ENCODE measurements at places on chromosomes 16 and 17.

DNA sequence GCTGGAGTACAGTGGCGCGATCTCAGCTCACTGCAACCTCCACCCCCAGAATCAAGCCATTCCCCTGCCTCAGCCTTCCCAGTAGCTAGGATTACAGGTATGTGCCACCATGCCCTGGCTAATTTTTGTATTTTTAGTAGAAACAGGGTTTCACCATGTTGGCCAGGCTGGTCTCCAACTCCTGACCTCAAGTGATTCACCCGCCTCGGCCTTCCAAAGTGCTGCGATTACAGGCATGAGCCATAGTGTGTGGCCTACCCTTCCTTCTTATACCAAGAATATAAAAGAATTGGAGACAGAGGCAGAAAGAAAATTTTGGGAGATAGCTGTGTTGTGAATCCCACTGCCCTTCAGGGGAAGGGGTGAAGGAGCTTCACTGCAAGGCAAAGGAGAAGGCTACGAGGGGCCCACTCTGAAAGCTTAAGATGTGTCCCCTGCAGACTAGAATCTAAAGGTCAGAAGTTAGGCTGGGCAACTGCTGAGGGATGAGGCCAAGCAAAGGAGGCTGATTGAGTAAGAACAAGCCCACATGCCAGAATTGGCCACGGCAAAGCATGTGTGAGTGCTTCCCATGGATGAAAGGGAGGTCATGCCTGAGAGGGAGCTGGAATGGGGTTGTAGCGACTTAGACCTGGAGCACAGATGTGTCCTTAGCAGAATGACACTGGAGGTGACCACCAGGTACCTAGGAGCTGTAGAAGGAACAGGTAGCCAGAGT is 8.4 kb upstream of the CRYBA1 start:
- no peak for DNase-seq

GRCh38 chr16:253833-254232 is 19.2 kb downstream of the FAM234A start:
- DNase-seq = no peak

GRCh38 chr16:3938843-3939624 is 58.5 kb upstream of the CREBBP start:
- peak; percentile 77 for DNase-seq

DNA sequence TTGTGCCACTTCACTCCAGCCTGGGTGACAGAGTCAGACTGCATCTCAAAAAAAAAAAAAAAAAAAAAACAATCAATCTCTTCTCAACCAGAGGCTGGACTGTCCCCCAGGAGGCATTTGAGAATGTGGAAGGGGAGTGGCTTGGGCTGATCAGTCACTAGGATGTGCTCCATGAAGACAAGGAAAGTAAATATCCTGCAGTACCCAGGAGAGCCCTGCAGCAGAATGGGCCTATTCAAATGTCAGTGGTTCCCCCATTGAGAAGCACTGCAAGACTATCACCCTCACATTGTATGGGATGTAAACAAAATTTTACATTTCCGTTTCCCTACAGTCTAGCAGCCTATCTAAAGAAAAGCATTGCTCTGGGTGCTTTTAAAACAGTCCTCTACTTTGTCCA is 70.3 kb downstream of the DNAH9 start:
- no peak for DNase-seq

- no peak for DNase-seq
Measured at GRCh38 chr16:54334208-54334607, 47.6 kb upstream of the IRX3 start.

- no peak for DNase-seq
Measured at GRCh38 chr17:28961391-28961790, 10.1 kb upstream of the PHF12 start.

- DNase-seq = no peak
Measured at GRCh38 chr17:76274112-76274956, 9.2 kb downstream of the UBALD2 start.

GRCh38 chr16:68309799-68310198 is 947 bp downstream of the SLC7A6OS start:
- DNase-seq = no peak

GRCh38 chr17:82577300-82577699 is 57.8 kb downstream of the FOXK2 start:
- no peak for DNase-seq

GRCh38 chr16:72910875-72911274 is 137.1 kb downstream of the ZFHX3 start:
- no peak for DNase-seq

DNA sequence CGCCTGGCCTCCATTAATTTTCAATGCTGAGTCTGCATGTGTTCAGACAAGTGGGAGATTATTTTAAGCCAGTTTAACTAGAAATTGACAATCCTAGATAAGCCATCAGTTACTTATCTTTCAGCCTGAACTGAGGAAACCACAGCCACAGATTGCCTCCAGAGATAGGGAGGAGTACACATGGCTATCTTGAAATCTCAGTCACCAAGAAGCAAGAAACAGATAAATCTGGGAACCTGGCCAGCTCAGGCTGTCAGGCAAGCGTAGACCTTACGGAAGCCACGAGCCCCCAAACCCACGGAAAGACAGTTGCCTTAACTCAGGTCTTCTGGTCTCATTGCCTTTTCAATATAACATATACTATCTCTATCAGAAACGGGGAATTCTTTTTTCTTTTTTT is 2.0 kb upstream of the GLG1 start:
- no peak for DNase-seq

DNA sequence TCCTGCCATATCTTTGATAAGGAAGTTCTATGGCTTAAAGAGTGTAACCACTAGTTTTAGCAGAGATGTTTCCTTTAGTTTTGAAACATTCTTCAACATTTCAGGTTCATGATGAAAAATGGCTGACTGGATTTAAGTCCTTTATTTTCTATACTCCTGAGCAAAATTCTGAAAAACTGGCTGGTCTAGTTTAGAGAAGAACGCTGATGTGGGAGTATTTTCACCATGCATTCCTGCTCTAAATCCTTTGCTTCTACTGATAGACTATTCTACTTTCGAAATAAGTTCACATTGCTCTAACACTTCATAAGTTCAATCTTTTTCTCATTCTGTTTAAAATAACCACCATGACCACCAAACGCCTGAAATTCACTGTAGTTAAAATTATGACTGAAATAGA is 281.9 kb downstream of the FTO start:
- DNase-seq = no peak

DNA sequence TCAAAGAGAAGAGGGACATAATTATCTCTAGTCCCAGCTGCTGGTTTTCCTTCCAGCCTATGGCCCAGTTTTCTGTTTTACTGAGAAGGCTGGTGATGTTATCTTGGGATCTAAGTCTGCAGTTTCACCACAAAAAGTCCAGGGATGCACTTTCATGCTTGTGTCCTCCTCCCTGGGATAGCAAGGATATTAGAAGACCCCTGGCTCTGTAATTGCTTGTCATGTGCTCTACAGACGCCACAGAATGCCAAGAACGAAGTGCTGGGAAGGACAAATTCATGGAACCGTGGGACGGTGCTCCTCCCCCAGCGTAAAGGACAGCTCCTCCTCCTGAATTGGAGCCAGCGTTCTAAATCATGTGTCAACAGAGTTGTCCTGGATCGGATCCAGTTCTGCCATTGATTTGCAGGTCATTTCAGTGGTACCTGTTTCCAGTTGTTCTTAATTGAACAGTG is 8.6 kb downstream of the MAPT start:
- DNase-seq = no peak

DNA sequence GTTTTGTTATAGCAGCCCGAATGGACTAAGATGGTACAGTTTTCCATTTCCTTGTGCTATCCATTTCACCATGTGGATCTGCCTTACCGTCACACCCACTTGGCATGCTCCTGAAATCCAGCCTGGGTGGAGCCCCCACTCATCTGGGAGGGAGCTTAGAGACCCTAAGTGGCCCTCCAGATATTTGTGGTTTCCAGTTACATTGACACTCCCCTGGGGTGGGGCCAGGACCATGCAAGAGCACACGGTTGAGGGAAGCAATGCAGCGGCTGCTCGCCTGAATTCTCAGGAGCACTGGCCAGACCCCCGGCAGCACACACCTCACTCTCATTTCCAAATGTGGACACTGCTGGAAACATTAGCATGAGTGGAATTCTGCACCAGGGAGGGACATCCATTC is 231.1 kb downstream of the UTP18 start:
- DNase-seq = no peak

GRCh38 chr17:34435182-34435928 is 72.3 kb upstream of the CCL1 start:
- no peak for DNase-seq

- DNase-seq = no peak
Measured at GRCh38 chr16:4016658-4017057, 99.6 kb downstream of the ADCY9 start.

DNA sequence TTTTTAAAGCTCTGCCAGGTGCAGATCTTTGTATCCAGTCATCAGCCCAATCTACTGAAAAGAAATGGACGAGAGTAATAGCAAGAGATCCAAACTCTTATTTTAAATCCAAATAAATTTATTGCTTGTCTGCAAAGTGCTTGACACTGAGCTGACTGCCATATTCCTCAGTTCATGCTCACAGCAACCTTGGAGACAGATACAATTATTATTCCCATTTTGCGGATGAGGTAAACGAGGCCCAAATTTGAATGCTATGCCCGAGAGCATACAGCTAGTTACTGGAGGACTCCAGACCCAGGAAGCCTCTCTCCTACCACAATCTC is 620 bp downstream of the NOB1 start:
- DNase-seq = no peak

DNA sequence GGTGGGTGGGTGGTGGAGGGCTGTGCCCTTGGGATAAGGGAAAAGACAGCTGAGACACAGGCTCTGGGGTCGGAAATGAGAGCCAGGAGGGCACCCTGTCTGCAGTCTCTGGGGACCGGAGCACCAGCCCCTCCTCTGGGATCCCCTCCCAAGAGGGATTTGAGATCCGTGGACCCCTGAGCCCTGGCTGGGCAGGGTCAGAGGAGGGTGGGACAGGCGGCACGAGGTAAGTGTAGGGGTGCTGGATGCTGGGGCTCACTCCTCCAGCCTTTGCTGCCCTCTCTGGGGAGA is 425 bp downstream of the SGSH start:
- DNase-seq = no peak

DNA sequence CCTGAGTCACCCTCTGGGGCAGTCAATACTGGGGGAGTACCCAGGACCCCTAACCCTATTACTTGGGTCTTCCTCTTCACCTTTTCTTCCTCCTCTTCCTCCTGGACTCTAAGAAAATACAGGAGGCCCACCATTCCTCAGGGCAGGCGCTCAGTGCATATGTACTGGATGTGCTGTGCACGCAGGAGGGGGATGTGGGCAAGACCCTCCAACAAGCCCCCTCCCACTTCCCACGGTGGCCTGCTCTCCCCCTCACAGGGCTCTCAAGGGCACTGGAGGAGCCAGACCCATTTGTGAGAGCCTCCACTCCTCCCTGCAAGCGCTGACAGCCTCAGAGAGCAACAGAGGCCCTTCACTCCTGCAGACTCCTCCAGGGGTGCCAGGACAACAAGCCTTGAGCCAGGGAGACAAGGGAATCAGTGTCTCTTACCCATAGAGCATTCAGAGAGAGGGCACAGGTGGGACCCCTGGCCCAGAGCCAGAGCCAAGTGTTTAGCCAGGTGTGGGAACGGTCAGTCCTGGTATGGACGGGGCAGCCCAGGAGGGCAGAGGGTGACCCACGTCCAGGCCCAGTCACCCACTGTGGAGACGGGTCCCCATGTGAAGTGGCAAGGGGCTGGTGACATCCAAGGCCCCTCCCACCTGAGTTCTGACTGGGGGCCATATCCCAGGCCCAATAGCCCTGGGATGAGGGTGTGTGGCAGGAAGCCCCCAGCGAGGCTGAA is 27.3 kb upstream of the KSR1 start:
- DNase-seq = no peak

DNA sequence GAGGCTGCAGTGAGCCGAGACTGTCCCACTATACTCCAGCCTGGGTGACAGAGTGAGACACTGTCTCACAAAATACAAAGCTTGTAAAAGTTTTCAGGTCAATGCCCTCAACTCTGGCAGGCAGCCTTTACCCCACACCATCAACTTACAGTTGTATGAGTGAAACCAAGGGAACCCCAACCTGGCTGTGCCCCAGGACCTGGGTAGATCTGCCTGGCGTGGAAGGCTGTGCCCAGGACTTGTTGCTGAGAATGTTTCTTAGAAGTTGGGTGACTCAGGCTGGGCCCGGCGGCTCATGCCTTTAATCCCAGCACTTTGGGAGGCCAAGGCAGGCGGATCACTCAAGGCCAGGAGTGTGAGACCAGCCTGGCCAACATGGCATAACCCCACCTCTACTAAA is 7.8 kb downstream of the CES3 start:
- no peak for DNase-seq
